HL-60 (cell line): ENCODE measurements at places on chromosomes 13 and 19.
A peak's percentile ranks its signal among the peaks of the same experiment; 100 is the strongest.

DNA sequence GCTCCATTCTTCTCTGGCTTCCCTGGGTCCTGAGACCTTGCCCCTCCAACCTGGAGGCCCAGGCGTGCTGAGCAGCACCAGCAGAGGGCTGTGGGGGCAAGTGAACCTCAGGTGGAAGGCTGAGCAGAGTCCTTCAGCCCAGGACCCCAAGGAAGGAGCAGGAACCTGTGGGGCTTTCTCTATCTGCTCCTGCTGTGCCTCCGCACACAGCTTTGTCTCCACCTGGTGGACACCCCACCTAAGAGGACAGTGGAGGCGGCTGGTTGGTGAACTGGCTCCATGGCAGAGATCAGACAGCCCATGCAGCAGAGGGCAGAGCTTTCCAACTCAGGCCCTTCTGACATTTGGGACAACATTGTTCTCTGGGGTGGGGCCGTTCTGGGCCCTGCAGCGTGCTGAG, 19.7 kb downstream of the ZFR2 start:
- DNase-seq = peak; percentile 55

- no peak for DNase-seq
These were observed 46.7 kb upstream of the MEDAG start for GRCh38 chr13:30859326-30859725.

DNA sequence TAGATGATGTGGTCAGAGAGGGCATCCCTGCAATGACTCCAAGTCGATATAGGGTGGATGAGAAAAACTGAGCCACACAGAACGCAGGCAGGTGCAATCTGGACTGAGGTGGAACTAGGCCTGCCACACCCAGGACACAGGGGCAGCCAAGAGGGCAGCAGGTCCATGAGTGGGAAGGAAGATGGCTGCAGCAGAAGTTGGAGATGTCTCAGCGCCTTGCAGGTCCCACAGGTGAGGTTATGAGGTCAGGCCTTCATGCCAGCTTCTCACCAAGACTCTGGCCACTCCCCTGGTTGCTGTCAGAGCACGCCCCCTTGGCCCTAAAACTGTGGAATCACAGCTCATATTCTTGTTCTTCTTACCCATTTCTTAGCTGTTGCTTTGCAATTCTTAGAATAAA, 147.7 kb upstream of the VSTM2B start:
- no peak for DNase-seq

DNA sequence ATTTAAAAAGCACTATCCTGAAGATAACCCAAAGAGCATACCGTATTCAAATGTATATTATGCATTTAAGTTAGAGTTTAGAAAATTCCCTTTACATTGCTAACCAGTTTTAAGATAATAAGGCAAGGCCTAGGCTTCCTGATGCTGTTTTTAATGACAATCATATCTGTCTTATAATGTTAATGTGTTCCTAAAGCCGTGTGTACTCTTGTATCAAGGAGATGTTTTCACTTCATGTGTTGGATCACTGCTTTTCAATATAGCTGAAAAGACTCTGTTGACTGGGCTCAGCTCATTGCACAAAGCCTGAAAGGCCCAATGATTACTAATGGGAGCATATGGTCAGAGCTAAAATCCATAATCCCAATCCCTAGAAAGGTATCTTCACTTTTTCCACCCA, 81.6 kb downstream of the DACH1 start:
- DNase-seq = no peak

- DNase-seq = no peak
These were observed 223.8 kb downstream of the TDRD3 start for GRCh38 chr13:60620611-60621395.

GRCh38 chr13:60094385-60095088, 69.2 kb downstream of the DIAPH3 start:
- no peak for DNase-seq
